ENCODE measurements at places on chromosomes 2 and 18.

DNA sequence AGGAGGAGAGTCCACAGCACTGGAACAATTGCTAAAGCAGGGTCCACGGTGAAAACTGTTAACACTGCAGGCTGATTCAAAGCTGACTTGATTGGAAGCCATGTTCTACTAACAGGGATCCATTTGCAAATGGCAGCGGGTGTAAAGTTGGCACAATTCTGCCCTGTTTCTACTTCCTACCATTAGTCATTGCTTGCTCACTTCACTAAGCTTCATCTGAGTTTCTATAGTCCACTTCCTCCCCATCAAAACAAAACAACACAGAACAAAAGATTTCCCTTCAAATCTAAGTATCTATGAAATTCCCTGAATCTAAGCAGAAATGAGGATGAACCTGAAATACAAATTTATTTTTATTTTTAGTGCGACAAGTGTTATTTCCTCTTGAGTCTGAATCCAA, 187.4 kb upstream of the SOX11 start:
- DNase-seq = no peak

DNA sequence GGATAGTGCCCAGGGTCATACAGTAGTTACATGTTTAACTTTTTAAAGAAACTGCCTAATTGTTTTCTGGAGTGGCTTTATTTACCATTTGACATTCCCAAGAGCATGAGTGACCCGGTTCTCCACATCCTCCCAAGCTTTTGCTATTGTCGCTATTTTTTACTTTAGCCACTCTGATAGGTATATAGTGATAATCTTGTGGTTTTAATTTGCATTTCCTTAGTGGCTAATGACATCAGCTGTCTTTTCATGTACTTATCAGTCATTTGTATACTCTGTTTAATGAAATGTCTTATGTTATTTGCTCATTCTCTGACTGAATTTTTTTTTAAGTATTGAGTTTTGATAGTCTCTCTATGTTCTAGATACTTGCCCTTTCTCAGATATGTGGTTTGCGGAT, 109.7 kb upstream of the HS6ST1 start:
- no peak for DNase-seq

- no peak for DNase-seq
Observed at GRCh38 chr2:81327911-81328310, 1023.4 kb upstream of the LRRTM1 start.

DNA sequence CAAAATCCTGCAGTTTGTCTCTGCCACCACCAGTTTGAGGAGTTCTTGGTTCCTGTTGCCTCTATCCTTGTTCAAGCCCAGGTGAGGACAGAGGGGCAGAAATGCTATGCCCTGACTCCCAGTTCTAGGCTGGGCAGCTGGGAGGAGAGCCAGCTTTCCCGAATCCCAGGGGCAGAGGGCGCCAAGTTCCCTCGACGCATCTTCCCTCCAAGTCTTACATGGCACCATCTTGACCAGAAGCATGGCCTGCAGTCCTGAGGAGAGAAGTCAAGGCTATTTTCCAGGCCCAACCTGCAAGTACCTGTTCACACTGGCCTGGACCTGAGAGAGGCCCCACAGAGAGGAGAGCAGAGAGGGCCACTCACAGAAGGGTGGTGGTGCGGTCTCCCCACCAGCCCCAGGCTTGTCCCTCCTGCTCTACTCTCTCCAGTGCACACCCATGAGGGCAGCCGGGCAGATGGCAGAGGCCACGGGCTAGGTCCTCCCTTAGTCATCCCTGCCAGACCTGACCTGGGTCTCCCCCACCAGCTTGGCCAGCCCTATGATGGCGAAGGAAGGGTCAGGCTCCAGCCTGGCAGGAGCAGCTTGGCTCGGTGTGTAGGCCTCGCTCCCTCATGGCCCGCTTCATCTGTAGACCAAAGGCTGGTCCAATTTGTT, 115.7 kb upstream of the MSTN start:
- no peak for DNase-seq

DNA sequence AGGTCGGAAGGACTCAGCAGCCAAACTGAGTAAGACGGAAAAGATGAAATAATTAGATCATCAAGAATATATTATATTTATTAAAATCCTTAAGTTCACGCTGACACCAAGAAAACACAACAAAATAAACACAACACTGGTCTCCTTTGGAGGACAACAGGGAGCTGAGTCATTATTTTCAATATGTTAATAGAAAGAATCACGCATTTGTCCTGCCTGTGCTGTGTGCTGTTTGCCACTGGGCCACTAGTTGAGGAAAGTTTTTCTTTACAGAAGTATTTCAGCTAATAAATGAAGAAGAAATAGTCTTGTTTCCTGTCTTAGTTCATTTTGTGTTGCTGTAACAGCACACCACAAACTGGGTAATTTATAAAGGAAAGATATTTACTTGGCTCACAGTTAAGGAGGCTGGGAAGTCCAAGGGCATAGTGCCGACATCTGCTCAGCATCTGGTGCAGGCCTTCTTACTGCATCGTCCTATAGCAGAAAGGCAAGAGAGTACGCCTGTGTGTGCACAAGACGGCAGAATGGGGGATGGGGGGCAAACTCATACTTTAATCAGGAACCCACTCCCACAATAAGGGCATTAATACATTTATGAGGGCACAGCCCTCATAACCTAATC, 88.0 kb downstream of the TCF7L1 start:
- DNase-seq = no peak

GRCh38 chr2:20479835-20480234, 33.0 kb downstream of the RHOB start:
- no peak for DNase-seq

DNA sequence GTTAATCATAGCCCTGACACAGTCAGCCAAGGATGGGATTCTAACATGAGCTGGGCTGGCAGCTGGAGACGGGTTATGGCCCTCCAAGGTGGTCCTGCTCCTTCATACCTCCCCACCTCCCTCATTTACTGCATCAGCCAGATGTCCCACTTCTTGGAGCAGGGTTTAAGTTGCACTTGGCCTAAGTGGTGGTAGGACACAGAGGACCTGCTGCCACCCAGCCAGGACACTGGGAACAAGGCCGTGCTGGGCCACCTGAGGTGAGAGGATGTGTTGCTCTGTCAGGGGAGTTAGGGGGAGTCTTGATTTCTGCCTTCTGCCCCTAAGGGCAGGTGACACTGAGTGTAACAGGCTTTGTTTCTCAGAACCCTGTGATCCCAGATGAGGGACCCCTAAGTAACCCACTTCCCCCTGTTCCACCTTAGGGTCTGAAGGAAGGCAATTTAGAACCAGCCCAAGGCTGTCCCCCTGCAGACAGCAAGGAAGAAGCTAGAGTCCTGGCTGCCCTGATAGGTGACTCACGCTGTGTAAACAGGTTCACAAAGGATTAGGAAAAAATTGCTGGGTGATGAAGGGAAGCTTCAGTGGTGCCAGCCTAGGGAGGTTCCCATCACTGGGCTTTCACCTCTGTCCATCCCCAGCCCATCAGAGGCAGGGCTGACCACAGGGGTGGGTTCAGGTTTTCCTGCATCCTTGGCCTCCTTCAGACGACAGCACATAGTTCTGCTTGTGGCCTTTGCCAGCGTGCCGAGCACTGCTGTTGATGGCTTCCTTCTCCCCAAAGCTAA, 114.3 kb upstream of the MCFD2 start:
- DNase-seq = no peak

DNA sequence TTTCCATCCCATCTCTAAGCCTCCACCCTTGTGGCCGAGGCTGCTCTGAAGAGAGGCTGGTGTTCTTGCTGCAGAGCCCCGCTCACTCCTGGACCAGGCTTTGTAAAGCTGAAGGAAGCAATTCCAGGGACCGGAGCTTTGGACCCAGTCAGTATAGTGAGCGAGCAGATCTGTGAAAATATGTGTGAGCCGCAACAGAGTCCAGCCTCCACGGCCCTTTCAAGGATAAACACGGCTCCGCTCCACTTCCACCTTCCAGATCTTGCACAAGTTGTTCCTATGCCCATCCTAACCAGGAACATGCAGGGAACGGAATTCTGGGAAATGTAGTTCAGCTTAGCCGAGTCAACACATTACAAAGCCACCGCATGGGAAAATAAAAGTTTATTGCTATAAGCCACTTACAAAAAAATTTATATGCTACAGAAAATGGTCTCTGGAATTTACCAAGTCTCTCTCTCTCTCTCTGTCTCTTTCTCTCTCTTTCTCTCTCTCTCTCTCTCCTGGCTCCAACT, 151.7 kb upstream of the ZNF521 start:
- peak; percentile 72 for DNase-seq
